NCI-H2081 treated with DMSO at 0.1 percent for 48 hours (cell line): ENCODE measurements at places on chromosomes 11 and 22.

DNA sequence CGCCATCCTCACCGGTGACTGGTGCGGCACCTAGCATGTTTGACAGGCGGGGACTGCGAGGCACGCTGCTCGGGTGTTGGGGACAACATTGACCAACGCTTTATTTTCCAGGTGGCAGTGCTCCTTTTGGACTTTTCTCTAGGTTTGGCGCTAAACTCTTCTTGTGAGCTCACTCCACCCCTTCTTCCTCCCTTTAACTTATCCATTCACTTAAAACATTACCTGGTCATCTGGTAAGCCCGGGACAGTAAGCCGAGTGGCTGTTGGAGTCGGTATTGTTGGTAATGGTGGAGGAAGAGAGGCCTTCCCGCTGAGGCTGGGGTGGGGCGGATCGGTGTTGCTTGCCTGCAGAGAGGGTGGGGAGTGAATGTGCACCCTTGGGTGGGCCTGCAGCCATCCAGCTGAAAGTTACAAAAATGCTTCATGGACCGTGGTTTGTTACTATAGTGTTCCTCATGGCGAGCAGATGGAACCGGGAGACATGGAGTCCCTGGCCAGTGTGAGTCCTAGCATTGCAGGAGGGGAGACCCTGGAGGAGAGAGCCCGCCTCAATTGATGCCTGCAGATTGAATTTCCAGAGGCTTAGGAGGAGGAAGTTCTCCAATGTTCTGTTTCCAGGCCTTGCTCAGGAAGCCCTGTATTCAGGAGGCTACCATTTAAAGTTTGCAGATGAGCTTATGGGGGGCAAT, 1.1 kb downstream of the NEAT1 start:
- DNase-seq = no peak

DNA sequence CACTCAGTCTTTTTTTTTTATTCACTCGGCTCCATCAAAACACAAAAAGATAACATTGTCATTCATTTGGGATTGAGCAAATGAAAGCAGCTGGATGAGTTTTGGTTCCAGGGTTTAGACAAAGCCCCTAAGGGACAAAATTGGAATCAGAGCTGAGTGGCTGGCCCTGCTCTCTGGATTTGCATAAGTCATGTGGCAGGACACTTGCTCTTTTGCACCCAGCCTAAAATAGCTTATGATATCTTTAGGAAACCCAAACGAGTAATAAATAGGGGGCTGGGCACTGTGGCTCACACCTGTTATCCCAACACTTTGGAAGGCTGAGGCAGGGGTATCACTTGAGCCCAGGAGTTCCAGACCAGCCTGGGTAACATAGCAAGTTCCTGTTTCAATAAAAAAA, 11.0 kb upstream of the TMEM121B start:
- DNase-seq = no peak

DNA sequence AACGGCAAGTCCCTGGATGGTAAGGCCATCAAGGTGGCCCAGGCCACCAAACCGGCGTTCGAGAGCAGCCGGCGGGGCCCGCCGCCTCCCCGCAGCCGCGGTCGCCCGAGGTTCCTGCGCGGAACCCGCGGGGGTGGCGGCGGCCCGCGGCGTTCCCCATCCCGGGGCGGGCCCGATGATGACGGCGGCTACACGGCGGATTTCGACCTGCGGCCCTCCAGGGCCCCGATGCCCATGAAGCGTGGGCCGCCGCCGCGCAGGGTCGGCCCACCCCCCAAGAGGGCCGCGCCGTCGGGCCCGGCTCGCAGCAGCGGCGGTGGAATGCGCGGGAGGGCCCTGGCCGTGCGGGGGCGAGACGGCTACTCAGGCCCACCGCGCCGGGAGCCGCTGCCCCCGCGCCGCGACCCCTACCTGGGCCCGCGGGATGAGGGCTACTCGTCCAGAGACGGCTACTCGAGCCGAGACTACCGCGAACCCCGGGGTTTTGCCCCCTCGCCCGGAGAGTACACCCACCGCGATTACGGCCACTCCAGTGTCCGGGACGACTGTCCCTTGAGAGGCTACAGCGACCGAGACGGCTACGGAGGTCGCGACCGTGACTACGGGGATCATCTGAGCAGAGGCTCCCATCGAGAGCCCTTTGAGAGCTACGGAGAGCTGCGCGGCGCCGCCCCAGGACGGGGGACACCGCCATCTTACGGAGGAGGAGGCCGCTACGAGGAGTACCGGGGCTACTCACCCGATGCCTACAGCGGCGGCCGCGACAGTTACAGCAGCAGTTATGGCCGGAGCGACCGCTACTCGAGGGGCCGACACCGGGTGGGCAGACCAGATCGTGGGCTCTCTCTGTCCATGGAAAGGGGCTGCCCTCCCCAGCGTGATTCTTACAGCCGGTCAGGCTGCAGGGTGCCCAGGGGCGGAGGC, 792 bp downstream of the RBMXL2 start:
- DNase-seq = no peak

DNA sequence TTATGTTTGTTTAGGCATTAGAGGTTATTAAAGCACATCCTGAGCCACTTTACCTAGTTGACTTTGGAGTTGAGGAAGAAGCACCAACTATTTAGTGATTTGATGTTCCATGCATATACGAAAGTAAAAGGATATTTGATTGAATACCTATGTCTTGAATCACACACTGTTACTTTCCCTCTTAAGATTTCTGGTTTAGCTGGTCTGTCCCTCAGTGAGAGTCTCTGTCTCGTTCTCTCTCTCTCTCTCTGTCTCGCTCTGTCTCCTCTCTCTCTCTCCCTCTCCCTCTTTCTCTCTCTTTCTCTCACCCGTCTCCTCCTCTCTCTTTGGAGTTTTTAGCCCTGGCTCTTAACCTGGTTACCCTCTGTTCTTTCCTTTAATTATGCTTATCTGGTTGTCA, 11.0 kb downstream of the CTNND1 start:
- DNase-seq = no peak

GRCh38 chr11:46857666-46858065, 11.6 kb upstream of the CKAP5 start:
- DNase-seq = no peak

DNA sequence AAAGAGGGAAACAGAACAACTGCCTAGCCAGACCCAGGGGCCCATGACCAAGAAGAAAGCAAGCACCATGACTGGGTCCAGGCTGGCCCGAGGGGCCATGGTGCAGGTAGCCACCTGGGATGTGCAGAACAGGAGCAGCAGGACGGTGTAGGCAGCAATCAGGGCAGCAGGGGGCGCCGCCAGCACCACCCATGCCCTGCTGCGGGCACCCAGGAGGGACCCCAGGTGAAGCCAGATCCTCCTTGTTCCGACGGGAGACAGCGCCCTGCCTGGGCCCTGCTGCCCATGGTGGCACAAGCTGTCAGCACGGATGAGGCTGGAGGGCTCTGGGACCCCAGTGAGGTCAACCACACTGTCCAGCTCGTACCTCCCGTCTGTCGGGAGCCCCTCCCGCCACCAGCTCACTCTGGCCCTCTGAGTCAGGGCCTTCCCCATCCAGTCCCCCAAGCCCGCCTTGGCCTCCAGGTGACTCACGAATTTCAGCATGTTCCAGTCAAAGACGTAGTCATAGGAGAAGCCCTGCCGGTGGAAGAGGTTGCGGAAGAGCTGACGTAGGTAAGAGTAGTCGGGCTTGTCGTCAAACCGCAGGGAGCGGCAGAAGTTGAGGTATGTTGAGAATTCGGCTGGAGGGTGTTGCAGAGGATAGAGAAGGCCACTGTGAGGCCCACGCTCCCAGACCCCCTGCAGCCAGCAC, 18.8 kb downstream of the CSNK1E start:
- no peak for DNase-seq

GRCh38 chr11:79422866-79423265, 18.0 kb downstream of the TENM4 start:
- no peak for DNase-seq

- DNase-seq = no peak
These were observed 34.7 kb downstream of the LDHAL6A start for GRCh38 chr11:18490319-18490718.

DNA sequence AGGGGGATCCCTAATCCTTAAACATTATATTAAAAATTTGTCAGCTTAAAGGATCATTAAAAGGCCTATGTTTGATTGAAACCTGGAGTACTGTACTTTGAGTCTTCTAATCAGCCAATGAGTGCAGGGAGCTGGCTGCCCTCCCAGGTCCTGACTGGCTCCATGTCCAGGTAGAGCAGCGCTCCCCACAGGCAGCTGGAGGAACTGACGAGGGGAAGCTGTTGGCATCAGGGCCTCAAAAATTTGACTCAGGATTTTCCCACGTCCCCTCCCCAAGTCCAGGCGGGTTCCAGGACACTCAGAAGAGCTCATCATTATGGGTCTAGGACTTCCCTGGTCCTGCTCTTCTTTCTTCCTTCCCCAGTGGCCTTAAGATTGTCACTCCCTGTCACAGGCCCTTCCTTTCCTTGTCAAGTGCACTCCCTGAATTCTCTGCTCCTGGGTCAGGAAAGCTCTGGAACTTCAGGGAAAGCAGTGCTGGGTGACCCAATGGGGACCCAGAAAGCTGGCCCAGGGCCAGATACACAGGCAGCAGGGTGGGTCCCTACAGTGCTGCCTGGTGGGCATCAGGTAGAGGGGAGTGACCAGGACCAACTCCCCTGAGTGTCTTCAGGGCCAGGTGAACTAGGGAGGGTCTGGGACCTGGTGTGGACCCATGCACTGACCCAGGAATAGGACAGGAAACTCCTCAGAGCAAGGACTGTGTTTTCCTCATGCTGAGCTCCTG, 65.5 kb downstream of the GGTLC2 start:
- no peak for DNase-seq

DNA sequence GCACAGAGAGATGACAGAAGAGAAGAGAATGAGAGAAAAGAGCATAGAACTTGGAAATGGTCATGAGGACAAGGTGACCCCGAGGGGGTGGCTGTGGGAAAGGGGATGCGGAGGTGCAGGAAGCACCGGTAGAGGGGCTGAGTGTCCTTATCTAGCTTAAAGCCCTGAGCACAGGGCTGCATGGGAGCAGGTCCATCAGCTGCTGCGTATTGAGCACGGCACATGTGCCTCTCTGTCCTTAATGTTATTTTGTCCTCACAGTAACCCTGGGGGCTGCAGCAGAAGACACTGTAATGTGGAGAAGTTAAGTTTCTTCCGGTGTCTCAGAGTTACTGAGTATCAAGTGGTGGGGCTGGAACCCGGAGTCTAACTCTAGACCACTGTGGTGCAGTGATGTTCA, 94.4 kb upstream of the OR4B1 start:
- DNase-seq = no peak

GRCh38 chr22:36822581-36822980, 5.7 kb upstream of the PVALB start:
- no peak for DNase-seq
